Stimulated activated CD8-positive, alpha-beta memory T cell treated with anti-CD3 and anti-CD28 coated beads, Interleukin-2, amount 100 ng/mL, for 1 hour (primary cell): ENCODE measurements at places on chromosomes 2 and 18.

- DNase-seq: no peak
These were observed 172.3 kb downstream of the CELF4 start for GRCh38 chr18:37393221-37393827.

DNA sequence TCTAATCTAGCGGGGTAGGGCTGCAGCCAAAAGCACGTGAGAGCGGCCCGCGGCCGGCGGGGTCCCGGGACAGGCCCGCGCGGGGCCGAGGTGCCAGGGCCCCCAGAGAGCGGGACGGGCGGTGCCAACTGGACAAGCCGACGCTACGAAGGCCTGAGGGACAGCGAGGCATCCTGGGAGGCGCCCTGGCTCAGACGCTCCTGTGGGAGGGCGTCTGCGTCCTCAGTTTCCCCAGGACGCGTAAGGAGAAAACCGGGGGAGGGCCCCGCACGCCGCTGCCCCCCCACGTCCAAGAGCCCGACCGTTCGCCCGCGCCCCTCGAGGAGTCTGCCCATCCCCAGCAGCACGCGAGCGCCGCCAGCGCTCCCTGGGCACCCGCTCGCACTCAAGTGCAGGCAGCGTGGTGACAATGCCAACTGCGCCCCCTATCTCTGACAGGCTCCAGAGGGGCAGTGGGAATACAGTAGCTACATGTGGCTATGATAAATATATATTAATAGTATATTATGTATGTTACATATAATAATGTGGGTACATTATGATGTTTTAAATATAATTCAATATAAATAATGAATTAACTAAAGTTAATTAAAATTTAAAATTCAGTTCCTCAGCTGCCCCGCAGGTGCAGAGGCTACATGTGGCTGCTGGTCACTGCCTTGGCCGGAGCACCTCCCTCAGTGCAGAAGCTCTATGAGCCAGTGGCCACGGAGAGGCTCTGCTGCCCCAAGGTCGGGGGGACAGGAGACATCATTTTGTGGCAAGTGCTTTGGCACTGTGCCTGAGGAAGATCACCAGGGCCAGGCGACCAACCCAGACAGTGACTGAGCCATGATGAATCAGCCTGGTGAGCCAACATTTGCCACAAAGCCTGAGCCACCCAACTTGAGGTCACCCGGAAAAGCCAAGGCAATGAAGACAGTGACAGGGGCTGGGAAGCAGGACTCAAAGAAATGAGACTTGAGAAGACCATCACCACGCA is 5.5 kb upstream of the SFT2D3 start:
- peak; percentile 36 for DNase-seq

GRCh38 chr18:47519277-47519676 is 267.8 kb upstream of the SKOR2 start:
- no peak for DNase-seq

DNA sequence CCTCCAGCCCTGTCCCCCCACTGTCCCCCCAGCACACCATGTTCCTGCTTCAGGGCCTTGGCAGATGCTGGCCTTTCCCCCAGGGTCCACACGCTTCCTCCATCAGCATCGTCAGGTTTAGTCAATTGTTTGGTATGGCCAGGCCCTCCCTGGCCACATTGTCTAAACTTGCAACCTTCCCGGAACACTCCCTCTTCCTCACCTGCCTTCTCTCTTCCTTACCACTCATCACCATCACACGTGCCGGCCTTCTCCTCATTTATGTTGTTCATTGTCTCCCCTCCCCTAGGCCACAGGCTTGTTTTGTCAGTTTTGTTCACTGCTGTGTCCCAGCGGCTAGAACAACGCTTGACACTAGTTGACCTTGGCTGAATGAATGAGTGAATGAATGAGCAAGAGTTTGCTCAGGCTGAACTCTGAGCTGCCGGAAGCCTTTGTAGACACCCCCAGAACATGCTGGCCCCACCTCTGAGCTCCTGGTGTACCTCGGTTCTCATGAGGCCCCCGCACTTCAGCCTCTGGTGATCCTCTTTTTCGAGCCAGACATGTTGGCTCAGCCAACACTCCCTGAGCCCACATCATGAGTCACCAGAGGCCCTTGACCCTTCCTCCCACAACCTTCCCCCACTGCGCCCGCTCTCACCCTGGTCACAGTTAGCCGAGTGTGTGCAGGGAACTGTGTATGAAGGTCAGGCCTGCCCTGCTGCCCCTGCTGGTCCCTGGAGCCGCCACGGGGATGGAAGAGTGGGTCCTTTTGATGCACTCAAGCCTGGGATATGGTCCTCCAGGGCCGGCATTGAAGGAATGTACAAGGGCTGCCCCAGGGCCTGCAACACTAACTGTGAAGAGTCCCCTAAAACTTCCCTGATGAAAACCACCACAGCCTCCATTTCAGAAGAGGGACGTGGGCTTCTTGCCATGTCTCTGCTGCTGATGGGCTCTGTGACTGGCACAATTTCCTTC is 57.5 kb downstream of the HS1BP3 start:
- DNase-seq: no peak

DNA sequence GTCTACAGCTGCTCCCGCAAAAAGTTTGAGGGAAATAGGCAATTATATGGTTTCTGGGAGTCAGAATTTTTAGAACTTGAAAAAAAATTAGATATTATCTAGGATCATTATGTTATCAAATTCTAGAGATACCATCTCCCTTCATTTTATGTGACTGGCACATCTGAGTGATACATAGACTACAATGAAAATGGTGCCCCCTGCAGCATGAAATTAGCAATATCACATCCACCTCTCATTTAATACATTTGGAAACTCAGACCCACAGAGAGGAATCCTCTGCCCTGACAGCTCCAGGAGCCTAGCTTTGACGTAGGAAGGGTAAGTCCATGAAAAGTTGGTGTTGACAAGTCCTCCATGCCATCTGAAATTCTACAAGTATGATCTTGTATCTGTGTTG is 381.6 kb downstream of the SUCLG1 start:
- no peak for DNase-seq

DNA sequence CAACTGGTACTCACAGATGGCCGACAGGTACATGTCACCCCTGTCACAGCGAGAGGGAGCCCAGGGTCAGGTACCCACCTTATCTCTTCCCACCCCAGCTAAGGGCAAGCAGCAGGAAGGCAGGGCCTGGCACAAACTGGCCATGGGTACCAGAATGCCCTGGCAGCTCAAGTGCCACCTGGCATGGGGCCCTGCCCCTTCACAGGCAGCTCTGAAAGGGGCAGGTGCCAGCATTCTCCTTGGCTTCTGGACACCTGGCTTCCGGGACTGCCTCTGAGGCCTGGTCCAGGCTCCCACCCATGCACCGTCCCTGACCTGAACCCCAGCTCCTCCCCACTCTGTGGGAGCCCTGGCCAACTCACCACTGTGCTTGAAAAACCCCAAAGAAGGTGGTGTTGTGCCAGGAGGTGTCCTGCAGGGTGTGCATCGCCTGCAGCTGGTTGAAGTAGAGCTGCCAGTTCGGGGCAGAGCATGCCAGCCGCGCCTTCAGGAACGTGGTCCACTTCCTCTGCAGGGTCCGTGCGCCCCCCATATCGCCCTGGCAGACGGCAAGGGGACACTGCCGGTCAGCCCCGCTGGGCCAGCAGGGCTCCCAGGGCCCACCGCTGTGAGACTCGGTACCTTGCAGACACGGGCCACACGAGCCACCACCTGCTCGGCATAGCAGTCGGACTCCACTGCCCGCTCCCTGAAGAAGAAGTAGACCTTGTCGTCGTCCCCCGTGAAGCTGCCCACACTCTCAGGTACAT is 5.4 kb downstream of the SEMA4C start:
- DNase-seq: no peak

DNA sequence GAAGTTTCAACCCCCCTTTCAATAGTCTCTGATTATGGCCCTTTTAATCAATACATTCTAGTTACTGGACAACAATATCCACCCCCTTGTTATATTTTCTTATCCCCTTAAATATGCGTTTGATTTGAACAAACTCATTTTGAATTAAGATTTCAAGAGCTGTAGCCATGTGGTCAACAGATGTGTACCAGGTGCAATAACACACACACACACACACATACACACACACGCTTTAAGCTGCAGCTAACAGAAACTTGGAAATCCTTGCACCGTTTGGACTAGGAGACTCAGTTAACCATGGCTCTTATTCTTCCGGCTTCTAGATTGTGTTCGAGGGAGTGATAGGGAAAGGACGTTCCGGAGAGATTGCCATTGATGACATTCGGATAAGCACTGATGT is 82.8 kb downstream of the NRP2 start:
- no peak for DNase-seq

DNA sequence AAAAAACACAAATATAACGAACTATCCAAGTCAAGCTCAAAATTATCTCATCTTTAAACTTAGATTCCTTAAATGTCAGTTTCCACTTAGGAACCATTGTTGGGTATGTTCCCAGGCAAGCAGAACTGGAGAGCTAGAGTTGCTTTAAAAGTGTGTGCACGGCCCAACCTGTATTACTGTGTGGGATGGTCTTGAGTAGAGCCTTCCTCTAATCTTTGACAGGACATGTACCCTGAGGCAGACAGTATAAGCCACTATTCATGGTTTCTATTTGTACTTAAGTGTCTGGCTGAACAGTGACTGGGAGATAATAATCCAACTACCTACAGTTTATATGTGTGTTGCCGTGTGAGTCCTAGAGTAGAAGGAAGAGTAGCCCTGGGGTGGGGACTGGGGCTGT is 239.7 kb downstream of the GPD2 start:
- no peak for DNase-seq

DNA sequence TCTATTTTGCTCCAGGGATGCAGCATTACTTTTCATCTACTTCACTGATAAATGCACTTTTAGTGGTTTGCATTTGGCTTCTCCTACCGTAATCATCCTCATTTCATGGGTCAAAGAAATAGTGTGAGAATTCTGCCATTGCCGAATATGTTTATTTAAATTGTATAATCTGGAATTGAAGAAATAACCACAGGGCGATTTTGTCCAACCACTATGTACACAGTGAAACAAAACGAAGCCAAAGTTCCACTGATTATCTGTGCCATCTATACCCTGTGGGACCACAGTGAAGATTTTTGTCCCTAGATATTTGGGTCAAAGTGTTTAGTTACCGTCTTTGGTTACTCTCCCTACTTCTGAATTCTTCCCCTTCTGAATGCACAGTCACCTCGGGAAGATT is 888.6 kb upstream of the NRXN1 start:
- no peak for DNase-seq

- DNase-seq: no peak
These were observed 93.7 kb downstream of the COBLL1 start for GRCh38 chr2:164747783-164748433.

- DNase-seq: no peak
These were observed 40.6 kb upstream of the TFPI start for GRCh38 chr2:187594801-187595200.

GRCh38 chr2:23707096-23707495 is 219.8 kb downstream of the ATAD2B start:
- no peak for DNase-seq

GRCh38 chr2:149490296-149490695 is 97.3 kb downstream of the MMADHC start:
- no peak for DNase-seq

- DNase-seq: no peak
These were observed 112.7 kb downstream of the XRCC5 start for GRCh38 chr2:216221811-216222210.

- no peak for DNase-seq
These were observed 680.7 kb downstream of the EPHA4 start for GRCh38 chr2:220891405-220891804.

GRCh38 chr2:182477774-182478173 is 50.9 kb upstream of the PDE1A start:
- no peak for DNase-seq

- DNase-seq: no peak
These were observed 44.2 kb downstream of the CYP27C1 start for GRCh38 chr2:127175751-127176354.

DNA sequence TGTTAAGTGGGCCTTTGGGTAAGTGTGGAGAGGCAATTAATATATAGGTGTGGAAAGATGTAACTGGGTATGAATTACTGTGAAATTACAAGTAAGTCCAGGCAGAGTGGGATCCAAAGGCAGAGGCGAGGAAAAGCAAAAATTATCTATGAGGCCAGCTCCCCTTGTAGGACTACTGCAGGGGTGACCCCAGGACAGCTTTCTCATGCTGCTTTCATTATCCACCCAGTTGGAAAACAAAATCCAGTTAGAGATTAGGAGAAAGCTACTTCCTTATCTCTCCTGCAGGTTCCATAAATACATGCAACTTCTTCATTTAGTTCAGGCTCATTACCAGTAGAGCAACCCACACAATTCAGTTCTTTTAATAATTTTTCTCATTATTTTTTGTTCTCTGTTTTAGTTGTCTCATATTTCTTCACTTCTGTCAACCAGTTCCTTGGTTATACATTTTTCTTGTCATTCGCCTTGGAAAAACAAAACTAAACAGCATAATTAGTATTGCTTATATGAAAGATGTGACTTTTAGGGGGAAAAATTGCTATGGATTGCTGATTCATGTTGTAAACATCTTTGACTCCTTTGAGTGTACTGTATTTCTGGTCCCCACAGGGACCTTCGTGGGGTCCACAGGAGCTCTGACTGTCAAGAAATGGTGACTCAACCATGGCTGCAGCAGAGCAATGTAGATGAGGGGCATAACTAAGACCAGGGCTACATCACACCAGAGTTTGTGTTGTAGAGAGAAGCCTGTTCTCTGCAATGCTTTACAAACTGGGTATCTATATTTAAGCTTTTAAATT is 110.4 kb upstream of the PARD3B start:
- no peak for DNase-seq

DNA sequence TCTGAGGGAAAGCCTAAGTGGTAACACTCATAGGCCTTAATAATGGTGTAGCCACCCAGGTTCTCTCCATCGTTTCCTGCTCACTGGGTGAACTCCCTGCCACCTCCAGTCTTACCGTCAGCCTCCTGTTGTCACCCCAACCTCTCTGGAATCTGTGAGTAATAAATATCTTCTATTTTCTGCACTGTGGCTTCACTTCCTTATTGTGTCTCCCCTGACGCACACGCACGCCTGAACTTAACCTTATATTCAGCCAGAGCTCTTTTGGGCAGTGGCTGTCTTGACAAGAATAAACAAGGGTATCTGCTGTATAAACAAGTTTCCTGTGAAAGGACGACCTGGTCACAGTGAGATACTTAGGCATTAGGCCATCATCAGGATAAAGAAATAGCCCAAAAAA is 467.2 kb downstream of the SPAG16 start:
- no peak for DNase-seq

DNA sequence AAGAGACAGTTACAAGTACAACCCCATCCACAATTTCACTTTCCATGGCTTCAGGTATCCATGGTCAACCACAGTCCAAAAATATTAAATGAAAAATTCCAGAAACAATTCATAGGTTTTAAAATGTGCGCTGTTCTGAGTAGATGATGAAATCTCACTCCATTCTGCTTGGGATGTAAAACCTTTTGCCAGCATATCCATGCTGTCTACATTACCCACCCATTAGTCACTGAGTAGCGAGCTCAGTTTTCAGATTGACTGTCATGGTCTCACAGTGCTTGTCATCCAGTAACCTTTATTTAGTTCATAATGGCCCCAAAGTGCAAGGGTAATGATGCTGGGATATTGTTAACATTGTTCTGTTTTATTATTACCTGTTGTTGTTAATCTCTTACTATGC is 40.5 kb downstream of the SMAD4 start:
- DNase-seq: no peak

GRCh38 chr2:163734881-163735684 is 725 bp downstream of the FIGN start:
- no peak for DNase-seq

- no peak for DNase-seq
These were observed 1.1 kb upstream of the HIBCH start for GRCh38 chr2:190320696-190321095.

GRCh38 chr18:39604836-39605235 is 2039.2 kb upstream of the CELF4 start:
- no peak for DNase-seq

GRCh38 chr2:65199891-65200290 is 27.7 kb upstream of the ACTR2 start:
- DNase-seq: no peak

- no peak for DNase-seq
These were observed 19.6 kb downstream of the SPATA3 start for GRCh38 chr2:231015478-231015877.
